Activated CD8-positive, alpha-beta memory T cell treated with anti-CD3 and anti-CD28 coated beads for 1 hour (primary cell): ENCODE measurements at places on chromosomes 5 and 9.

GRCh38 chr9:87267251-87268070 lies 230.2 kb upstream of the DAPK1 start:
- DNase-seq = no peak

- no peak for DNase-seq
Measured at GRCh38 chr5:44708602-44709001, 100.1 kb upstream of the MRPS30 start.

DNA sequence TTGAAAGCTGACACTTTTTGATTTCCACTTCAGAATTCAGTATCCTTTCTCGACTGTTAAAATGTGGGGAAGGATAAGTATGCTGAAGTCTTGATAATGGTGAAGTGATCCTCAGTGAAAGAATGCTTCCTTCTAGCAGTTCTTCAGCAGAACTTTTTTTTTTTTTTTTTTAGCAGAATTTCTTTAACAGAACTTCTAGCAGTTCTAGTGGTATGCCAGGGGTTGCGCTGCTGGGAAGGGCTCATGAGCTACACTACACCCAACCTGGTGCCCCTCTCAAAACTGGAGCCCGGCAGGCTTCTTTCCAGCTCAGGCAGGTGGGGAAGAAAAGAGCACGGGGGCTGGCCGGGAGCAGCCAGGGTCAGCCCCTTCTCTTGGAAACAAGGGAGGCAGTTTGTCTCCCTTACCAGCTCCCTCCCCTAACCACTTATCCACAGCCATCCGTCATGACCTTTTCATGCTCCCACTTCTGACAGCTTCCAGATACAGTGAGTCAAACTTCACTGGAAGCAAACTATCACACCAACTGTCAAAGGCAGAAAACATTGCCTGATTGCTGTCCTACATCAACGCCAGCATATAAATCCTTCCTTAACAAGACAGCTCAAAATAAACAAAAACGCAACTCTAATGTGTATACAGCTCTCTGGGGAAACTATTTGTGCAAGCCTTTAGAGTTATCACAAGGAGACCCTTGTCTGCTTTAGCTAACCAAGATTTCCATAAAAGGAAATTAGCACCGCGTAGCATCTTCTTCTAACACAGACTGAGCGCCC lies 211.5 kb downstream of the GAPVD1 start:
- no peak for DNase-seq

DNA sequence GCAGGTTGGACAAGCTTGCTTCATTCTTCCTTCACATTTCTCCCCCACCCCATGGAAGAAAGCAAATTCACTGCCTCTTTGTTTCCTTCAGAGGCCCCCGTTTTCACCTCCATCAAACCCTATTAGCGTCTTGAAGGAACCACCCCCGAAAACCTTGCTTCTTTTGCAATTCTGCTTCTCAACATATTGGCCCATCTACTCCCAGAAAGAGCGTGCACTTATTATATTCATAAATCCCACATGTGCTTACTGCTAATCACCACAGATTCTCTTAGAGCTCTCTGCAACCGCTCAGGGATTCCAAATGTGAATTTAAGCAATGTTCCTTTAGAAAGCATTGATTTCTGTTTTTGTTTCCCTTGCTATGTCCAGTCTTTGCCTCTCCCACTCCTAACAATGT lies 1.1 kb downstream of the F2RL2 start:
- DNase-seq = no peak

DNA sequence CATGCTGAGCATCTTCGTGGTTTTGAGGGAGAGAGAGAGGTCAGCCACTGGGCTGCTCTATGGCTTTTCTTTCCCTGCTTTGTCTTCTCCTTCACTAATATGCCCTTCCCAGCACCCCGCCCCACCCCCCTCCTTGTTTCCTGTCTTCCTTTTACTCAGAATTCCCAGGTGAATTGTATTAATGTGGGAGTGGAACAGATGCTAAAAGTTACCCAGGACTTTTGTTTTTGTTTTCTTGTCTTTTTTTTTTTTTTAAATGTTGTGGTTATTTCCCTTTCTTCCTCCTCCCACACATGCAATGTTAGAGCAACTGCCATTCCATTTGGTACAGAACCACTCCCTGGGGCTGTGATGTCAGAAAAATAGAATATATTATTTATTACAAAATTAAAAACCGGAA lies 442.7 kb upstream of the CD180 start:
- no peak for DNase-seq
